ENCODE measurements at places on chromosomes 11 and 22.
A peak's percentile ranks its signal among the peaks of the same experiment; 100 is the strongest.

GRCh38 chr11:86416494-86416893 lies 41.8 kb downstream of the CCDC81 start:
- DNase-seq, result no peak

DNA sequence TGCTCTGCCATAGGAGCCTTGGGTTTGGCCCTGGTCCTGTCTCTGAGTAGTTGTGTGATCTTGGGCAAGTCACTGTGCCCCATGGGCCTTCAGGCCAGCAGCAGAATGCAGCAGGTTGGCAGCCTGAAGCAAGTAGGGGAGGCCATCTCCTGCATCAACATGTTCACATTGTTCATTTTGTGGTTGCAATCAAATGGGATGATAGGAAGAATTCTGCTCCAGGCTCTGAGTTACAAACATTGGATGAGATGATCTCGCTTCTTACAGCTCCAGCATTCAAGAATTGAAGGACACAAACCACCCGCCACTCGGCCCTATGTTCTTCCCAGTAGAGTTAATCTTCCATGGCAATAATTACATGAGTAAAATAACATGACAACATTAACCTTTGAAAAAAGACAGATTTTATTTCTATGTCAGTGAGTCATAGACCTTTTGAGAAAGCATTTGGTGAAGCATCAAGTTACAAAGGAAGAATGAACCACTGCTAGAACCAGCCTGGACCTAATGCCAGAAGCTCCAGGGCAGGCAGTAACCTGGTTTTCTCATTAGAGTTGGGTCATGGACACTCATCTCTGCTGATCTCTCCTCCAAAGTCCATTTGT lies 308.3 kb upstream of the NCAM1 start:
- DNase-seq, result no peak

DNA sequence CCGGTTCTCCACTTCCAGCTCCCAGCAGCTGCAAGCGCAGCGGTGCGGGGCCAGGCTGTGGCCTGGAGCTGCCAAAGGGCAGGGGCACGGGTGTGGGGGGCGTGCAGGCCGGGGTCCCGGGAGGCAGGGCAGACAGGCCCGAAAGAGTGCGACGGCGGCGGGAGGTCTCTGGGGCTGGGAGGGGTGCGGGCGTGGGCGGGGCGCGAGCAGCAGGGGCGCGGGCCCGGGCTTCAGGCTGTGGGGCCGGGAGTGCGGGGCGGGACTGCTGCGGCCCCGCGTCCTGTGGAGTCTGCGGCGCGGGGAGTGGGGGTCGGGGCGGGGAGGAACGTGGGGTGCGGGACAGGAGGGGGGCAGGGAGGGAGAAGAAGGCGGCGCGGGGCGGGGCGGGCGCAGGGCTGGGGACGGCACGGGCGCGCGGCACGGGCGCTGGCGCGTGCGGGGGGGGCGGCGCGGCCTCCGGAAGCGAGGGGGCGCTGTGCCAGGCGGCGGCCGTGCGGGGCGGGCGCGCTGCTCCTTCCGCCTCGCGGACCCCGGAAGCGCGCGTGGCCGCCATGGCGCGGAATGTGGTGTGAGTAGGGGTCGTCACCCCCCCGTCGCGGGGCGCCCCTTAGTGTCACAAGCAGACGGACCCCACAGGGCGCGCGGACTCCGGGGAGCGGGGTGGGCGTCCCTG lies at the start of gene MRPL23:
Gene MRPL23, plus strand, starts transcription at position 521 of the 673 bp plus-strand sequence. Its CDS starts 31 bp downstream, at position 552.
- DNase-seq, result no peak

GRCh38 chr22:31400023-31400397 lies 606 bp downstream of the DRG1 start:
- DNase-seq, result no peak

DNA sequence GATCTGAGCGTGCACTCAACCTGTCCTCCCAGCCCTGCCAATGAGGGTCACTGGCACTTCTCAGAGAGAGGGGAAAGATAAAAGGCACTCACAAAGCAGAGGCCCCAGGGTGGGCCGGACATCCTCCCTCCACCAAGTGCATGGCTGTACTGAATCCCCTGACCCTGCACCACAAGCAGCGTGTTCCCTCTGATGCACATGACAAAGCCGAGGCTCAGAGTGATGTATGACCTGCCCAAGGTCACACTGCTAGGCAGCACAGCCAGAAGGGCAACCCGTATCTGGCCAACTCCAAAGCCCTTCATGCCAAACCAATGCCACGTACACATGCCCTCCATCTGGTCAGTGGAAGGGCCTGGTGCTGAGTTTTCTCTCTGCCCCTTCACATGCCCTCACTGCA lies 22.1 kb downstream of the SPATA19 start:
- DNase-seq, result no peak

DNA sequence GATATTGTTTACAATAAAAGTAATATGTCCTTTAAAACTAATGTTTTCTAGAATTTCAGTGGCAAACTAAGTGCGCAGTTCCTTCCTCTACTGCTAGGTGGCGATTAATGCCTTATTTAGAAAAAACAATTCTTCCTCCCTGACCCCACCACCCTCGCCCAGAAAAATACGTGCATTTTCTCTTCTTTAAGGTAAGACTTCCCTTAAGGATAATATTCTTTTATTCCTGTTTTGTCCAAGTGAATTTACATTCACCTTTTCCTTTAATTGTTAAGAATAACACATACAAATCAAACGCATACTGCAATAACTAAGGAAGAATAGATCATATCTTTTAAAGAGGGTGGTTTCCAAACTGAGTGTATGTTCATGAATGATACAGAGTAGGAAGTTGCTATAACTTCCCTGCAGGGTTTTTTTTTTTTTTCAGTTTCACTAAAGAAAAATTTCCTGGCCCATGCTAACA lies 17.0 kb upstream of the PSMA1 start:
- no peak for DNase-seq

DNA sequence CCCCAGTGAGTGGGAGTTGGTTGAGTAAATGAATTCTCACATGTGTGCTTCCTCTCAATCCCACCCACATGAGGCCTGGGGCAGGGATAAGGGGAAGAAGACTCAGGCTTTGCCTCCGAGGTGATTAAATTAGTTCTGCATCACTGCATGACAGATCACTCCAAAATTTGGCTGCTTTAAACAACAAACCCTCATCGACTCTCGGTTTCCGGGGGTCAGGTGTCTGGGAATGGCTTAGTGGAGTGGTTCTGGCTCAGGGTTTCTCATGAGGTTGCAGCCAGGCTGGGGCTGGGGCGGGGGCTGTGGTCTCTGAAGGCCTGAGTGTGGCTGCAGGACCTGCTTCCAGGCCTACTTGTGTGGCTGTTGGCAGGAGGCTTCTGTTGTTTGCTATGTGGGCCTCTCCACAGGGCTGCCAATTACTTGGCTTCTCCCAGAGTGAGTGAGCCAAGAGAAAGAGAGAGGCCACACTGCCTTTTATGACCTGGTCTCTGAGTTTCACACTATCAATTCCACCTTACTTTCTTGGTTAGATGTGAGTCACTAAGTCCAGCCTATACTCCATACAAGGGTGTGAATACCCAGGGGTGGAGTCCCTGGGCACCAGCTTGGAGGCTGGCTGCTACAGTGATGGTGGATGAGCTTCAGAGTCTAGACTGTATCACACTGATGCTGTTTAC lies 15.9 kb downstream of the MOGAT2 start:
- DNase-seq, result no peak

DNA sequence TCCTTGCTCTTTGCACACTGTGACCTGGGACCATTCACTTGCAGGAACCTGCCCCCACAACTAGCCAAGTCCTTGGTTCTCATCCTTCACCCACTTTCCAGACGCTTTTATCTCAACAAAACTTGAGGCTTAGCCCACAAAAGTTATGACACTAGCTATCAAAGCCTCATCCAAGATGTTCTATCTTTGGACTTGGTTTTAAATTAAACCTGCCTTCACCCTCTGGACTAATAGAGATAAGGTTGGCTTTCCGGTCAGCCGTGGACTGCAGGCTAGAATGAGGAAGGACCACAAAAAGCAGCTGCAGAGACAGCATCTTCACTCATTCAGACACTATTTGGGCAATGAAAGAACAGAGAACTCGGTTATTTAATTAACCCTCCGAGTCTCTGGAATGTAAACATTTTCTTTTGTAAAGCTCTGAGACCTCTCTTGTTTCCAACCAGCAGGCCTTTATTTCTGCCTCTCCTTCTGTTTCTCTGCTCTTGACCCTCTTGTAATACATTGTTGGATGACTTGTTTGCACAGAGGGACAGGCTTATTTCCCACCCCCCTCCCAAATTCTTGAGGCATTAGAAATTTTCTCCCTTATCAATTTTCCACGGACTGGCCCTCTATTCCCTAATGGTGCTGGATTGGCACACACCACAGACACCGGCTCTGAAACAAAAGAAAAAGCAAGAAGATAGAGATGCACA lies 41.4 kb downstream of the ARL14EP start:
- DNase-seq, result no peak

DNA sequence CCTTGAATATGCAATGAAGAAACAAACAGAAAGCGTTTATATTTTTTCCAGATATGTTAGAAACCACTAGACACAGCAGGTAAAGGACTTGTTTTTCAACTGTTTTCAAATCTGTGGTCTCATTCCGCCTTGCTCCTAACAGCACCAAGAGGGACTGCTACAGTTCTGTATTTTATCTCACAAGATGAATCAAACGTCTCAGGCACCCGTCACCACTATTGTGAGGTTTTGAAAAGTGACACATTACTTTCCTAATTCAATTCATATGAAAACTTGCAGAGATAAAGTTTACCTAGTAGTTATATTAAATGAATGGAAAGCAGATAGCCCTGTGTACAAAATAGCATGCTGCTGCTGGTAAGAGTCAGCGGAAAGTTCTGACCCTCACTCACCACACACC lies 386.3 kb downstream of the ETS1 start:
- DNase-seq, result no peak

GRCh38 chr22:45775569-45776312 lies 104.1 kb downstream of the ATXN10 start:
- no peak for DNase-seq

- no peak for DNase-seq
Measured at GRCh38 chr11:43746670-43747069, 66.1 kb downstream of the HSD17B12 start.

DNA sequence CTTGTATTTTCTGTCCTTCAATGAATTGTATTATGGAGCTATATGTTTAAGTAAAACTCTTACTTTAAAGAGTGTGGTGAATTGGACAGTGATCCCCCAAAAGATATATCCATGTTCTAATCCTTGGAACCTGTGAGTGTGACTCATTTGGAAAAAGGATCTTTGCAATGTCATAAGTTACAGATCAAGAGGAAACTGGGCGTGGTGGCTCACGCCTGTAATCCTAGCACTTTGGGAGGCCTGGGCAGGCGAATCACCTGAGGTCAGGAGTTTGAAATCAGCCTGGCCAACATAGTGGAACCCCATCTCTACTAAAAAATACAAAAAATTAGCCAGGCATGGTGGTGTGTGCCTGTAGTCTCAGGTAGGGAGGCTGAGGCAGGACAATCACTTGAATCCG lies 36.7 kb downstream of the ELF5 start:
- no peak for DNase-seq

- no peak for DNase-seq
Measured at GRCh38 chr11:133382131-133382812, 150.0 kb downstream of the OPCML start.

DNA sequence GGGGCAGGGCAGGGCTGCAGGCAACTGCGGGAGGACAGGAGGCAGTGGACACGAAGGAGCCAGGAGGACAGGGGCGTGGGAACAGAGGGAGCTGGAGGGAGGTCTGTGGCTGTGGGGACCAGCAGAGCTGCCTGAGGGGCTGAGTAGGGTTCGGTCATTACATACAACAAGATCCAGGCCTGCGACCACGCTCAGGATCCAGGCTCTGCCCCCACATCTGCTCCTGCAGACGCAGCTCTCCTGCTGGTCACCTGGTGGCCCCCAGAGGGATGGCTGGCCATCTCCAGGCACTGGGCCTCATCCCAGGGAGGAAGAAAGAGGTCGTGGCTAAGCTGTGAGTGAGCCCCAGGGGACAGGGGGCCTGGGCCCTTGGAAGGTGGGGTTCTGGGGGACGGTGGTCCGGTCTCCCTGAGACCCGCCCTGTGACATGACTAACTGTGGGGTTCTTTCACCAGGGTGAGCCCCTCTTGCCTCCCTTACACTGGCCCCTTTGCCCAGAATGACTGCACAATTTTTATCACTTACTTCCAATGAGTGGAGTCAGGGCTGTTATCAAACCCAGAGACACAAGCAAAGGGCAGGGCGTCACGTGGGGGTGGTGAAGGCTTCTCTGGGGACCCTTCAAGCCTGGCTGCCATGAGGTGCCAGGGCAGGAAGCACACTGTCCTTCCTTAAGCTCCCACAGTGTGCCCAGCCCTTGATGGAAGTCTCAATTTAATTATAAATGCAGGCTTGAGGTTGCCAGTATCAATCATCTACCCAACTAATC lies 6.7 kb upstream of the APOBEC3A start:
- no peak for DNase-seq

GRCh38 chr11:74773476-74773875 lies 24.8 kb downstream of the RNF169 start:
- DNase-seq, result no peak

DNA sequence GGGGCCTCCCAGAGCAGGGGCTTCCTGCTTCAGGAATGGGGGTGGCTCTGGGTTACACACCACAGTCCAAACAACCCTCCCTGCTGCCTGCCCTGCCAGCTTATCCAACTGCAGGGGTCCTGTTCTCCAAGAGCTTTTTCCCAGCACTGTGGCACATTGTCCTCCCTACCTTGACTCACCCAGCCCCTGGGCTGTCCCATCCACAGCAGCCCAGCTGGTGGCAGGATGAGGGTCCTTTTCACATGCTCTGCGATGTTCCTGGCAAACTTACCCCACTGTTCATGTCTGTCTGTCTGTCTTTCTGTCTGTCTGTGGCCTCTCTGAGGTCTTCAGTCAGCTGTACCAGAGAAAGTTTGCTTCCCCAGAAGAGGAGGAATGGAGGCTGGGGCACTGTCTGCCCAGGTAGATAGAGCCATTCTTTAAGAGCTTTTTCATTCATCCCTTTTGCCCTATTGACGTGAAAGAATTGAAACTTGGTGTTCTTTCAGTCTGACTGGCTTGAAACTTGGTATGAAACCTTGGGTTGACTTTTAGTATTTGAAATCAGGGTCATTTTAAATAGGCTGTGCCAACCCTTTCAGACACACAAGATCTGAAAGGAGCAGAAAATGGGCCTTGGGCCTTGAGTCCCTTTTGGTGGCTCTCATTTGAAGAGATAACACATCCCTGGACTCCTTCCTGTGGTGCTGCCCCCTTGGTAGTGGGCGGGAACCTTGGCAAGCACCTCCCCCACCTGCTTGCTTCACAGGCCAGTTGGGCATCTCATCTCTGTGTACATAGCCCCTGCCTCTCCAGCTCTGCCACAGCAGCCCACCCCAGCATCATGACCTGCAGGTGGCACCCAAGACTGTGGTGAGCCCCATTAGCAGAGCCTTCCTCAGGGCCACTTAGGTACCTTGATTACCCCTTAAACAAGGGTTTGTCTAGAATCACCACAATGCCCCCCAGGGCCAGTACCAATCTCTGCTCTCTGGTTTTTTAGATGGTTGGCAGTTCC lies 74.6 kb upstream of the SUSD2 start:
- peak; percentile 8 for DNase-seq
